B cell (primary cell): ENCODE measurements at places on chromosomes 7 and 10. TPM values are rescaled to one million over a fixed set of nuclear protein-coding genes. Genes with fewer than 3 reads are reported as not detected.

GRCh38 chr10:29627201-29628132 is 7.3 kb downstream of the SVIL start:
- DNase-seq = no peak

- no peak for DNase-seq
Observed at GRCh38 chr7:151208253-151208862, 1.9 kb downstream of the H2BK1 start.

GRCh38 chr7:28067171-28067570 is 113.4 kb downstream of the JAZF1 start:
- no peak for DNase-seq

DNA sequence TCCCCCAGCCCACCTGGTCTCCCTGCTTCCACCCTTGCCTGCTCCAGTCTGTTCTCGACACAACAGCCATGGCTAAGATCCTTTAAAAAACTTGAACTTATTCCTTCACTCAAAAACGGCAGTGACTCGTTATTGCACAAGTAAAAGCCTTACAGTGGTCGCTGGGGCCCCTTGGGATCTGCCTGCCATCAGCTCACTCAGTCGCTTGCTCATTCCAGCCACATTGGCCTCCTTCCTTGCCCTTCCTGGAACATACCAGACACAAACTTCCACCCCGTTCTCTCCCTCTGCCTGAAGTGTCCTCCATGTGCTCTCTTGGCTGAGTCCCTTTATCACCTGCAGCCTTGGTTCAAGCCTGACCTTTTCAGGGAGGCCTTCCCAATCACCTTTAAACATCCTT is 4.7 kb downstream of the CCNY start:
- DNase-seq = no peak

GRCh38 chr10:110364531-110364937 is 59.8 kb upstream of the SMNDC1 start:
- DNase-seq = no peak

Gene PVRIG
- 51.2 and 51.4 TPM in 2 replicates for total RNA-seq

DNA sequence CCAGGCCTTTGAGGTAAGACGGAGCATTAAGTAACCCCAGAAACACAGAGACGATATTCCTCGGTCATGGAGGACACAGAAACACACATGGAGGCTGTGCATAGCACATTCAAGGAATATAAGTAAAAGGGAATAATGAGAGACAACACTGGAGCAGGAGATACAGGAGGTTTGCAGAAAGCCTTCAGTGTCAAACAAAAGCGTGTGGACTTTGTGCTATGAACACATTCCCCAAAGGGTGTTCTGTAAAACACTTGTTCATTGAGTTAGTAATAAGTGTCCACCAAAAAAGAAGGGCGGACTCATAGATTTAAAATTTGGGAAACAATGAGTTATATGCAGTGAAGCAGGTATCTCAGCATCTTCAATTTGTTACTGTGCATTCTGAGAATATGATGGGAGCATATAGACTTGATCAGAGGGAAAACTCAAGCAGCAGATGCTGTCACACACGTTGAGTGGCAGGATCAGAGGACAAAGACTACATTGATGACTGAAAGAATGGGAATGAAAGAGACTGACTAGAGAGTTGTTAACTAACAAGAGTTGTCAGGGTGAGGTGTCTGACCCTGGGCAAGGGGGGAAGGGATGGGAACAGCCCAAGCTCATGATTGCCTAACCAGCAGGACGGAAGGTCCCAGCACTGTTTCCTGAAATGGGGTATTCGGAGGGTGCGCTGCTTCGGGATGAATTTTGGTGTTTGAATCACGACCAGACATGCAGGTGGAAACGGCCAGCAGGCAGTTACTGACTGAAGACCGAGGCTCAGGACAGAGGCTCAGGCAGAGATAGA is 85.2 kb upstream of the VIPR2 start:
- DNase-seq = no peak

GRCh38 chr10:92846-93245 is 42.4 kb upstream of the ZMYND11 start:
- no peak for DNase-seq

GRCh38 chr10:66622050-66622449 is 303.8 kb upstream of the LRRTM3 start:
- no peak for DNase-seq

Gene RBP3
- total RNA-seq = not detected in 2 replicates

- no peak for DNase-seq
Observed at GRCh38 chr7:130930681-130931080, 196.7 kb upstream of the KLF14 start.

DNA sequence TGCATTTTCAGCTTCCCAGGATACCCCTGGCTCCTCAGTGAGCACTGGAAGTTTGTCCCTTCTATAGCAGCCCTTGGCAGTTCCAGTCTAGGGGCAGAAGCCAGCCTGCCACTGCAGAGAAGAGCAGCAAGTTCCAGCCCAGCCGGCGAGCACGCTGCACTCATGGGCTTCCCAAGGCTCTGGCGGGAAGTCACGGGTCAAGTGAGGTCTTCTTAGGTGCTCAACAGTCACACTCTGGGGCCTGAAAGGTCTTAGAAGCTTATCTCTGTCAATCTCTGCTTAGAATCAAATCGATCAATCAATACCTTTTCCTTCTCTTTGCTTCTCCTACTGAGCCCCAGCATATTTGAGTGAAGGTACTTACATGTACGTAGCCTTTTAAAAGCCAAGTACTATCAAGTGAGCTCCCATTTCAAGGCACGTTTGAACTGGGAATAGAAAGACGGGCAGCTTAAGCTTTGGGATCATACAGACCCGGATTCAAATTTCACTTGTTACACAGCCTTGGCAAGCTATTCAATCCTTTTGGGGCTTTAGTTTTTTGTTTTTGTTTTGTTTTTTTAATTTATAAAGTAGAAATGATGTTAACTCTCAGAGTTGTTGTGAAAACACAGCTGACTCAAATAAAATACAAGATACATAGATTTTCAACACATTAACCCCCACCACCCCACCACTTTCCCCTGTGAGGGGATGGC is 152.6 kb upstream of the KLF14 start:
- DNase-seq = no peak

DNA sequence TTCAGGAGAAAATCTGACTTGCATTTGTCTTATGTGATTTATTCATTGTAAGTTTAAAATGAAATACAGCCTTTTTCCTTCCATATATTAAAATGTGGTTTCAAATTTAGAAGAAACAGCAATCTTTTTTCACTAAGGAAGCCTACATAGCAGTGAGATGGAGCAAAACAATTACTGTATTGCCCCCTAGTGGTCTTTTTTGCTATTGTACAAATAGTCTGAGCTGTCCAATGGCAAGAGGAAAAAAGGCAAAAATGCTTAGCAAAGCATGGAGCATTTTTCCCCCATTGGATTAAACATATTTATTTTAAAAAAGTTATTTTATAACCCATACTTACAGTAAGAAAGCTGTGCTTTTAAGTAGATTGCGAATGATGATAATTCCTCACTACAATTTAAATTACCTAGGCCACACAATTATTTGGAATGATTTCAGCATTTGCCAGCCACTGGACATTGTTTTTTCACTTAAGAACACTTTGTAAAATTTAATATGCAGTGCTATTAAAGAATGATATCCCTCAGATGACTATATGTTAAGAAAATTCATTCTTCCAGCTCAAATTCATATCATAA is 119.5 kb downstream of the CPED1 start:
- DNase-seq = peak; percentile 67

Gene AQP1
- 0.10 TPM in 1 of 2 replicates, not detected in the other for total RNA-seq

Gene LIPJ
- total RNA-seq = 0.20 and 0.39 TPM in 2 replicates
